ENCODE measurements at places on chromosomes 2 and 18.

DNA sequence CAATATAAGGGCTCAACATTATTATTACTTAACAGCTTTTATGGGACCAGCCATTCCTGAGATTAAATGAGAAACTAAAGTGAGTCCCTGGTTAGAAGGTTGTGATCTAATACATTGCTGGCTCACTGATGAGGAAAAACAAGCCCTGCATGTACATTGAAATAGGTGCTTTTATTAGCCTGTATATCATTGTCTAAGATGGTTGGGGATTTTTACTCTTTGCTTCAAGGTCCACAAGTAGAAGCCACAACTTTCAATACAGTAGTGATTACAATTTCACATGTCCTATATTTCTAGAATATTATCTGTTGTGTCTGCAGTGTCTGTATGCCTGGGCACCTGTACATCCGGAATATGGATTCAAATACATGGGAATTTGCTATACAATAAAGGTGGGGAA lies 104.1 kb upstream of the FZD5 start:
- no peak for DNase-seq

GRCh38 chr2:69297216-69297615 lies 89.8 kb downstream of the GFPT1 start:
- DNase-seq: no peak

DNA sequence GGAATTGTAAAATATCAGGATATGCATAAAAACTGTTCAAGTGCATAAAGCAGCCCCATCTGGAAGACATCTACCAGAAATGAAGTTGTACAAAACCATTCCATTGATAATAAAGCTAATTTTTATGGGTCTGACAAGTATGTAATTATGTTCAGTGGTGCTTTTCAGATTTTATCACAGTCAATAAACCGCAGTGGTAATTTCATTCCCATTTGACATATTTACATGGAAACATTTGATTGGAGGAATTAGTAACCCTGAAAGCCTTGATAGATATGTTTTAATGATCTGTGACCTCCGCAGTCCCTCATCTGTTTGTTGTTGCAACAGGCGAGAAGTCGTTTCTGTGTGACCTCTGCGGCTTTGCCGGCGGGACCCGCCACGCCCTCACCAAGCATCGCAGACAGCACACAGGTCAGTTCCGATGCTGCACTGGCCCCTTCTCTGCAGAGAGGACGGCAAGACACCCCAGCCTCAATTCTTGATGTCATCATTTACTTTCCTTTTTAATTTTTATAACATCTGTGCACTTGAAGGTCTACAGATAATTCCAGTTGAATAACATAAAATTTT lies 283.1 kb downstream of the ZNF407 start:
- DNase-seq: no peak

GRCh38 chr2:18829251-18829902 lies 240.0 kb upstream of the NT5C1B start:
- DNase-seq: no peak

DNA sequence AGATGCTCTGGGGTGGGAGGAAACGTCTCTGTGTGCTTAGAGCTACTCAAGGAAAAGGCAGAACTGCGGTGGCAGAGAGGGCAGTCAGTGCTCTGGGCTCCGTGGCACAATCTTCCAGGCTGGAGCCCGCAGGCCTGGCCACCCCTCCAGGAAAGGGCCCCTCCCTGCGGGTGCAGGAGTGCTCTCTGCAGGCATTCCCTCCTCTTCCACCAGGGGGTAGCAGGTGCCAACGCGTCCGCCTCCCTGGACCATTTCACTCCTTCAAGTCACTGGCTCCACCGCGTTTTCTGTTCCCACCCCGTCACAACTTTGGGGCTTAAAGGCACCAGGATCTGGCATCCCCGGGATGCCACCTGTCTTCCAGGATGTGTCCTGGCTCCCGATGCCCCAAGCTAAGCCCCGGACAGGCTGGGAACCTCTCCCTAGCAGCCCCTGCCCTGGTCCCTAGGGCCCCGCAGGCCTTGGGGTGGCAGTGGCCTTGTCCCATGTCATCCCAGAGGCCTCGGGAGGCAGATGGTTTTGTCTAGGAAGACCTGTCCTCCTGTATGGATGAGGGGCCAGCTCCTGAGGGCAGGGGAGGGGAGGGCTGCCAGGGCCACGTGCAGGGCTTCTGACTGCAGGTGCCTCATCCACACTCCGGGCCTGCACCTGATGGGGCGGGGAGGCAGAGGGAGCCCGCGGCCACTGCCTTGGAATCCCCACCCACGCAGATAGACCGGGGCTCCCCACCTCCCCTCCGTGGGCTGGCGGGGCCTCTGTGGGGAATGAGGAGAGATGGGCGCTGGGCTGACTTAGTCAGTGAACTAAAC lies 26.4 kb downstream of the KCNIP3 start:
- no peak for DNase-seq

- DNase-seq: no peak
These were observed 260.4 kb downstream of the LPIN1 start for GRCh38 chr2:12006850-12007249.

DNA sequence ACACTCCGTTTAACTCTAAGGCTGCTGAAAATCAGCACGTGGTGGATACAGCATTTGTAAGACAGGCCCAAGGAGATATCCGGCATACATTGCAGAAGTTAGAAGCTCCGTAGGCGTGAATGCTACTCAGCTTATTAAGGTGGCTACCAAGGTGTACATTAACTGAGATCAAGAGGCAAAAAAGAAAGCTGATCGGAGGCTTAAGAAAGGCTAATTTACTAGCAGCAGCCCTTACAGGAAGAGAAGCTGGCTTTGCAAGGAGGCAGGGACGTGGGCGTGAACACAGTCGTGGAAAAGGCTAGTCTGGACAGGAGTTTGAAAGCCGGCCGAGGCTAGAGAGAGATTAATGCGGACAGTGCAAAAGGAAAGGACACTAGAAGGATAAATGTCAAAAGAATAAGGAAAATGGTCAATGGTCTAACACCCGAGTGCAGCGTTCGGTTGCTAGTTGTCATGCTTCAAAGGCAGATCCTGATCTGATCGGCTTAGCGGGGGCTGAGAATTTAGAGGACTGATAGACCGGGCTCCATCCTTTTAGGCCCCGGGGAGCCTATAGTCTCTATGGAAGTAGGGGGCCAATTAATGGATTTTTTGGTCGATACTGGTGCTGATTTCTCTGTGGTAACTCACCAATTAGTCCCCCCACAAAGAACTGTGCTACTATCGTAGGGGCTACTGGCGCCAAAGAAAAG lies 45.6 kb upstream of the SELENOI start:
- no peak for DNase-seq

DNA sequence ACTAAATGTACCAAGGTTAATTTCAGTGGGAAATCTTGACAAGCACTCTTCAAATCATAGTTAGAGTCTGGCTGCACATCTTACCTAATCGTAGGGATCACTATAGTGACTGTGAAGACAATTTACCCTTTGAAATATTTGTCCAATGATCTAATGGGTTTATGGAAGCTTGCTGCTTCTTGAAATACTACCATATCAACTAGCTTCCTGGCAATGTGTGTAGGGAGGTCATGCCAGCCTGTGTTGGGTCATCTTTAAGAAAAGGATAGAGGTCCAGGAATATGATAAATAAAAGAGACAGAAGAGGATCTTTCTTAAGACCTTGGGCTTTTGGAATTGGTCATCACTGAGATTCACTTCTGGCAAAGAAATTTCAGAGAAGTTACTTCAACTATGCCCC lies 84.4 kb downstream of the POLE4 start:
- DNase-seq: no peak

DNA sequence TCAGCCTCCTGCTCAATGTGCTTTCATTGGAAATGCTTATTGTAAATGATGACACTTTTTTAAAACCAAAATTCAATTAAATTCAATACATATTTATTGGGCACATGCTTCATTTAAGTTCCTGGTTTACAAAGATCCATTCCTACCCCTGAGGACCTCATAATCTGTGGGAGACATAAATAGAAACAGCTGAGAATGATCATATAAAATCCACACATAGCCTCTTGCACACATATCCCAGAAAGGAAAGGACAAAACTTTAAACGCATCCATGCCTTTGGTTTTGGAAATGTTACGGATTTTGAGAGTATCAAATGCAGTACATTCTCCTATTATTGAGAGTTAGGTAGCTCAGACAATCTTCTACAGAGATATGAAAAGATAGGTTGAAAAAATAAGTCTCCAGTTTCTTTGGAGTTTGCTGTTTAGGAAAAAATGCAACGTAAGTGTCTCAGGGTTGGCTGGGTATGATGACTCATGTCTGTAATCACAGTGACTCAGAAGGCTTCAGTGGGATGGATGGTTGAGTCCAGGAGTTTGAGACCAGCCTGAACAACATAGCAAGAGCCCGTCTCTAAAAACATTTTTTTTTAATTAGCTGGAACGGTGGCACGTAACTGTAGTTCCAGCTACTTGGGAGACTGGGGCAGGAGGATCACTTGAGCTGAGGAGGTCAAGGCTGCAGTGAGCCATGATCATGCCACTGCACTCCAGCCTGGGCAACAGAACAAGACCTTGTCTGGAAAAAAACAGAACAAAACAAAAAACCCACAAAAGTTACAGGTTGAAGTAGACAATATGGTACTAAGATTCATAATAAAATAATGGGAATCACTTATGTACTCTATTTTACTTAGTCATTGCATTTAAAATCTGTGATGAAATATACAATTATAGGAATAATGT lies 3.9 kb upstream of the PRELID3A start:
- no peak for DNase-seq

- no peak for DNase-seq
These were observed 18.4 kb downstream of the ATOH8 start for GRCh38 chr2:85772019-85772745.

DNA sequence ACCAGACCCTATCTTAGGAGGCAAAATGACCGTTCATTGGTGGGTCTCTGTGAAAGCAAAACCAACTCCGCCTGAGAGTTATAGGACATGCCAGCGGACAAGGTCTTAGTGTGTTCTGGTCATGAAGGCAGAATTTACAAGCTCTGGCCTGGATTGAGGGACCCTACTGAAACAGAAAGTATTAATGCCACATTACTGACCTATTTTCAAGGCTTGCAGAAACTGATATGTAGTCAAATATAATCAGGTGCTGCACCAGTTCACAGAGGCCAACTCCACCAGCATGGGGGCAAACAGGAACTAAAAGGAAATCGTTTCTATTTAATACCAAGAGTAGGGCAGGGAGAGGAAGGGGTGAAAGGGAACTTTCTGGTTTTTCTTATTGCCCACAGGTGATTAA lies 19.7 kb downstream of the TYMS start:
- DNase-seq: no peak

DNA sequence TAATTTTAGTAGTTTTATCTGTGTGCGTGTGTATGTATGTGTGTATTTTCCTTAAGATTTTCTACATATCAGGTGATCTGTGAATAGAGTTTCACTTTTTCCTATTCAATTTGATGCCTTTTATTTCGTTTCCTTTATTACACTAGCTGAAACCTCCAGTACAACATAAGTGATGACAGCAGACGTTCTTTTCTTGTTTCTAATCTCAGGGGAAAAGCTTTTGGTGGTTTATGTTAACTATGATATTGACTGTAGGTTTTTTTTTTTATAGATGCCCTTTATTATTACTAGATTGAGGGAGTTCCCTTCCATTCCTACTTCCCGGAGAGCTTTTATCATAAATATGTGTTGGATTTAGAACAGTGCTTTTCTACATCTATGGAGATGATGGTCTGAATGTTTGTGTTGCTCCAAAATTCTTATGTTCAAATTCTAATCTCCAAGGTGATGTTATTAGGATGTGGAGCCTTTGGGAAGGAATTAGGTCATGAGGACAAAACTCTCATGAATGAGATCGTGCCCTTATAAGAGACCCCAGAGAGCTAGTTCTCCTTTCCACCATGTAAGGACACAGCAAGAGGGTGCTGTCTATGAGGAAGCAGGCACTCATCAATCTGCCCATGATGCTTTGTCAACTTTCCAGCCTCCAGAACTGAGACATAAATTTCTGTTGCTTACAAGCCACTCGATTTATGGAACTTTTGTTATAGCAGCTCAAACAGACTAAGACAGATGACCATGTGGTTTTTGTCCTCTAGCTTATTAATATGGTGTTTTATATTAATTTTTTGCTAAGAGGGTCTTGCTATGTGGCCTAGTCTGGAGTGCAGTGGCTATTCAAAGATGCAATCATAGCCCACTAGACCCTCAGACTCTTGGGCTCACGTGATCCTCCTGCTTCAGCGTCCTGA lies 5.9 kb upstream of the RHBDD1 start:
- DNase-seq: no peak

DNA sequence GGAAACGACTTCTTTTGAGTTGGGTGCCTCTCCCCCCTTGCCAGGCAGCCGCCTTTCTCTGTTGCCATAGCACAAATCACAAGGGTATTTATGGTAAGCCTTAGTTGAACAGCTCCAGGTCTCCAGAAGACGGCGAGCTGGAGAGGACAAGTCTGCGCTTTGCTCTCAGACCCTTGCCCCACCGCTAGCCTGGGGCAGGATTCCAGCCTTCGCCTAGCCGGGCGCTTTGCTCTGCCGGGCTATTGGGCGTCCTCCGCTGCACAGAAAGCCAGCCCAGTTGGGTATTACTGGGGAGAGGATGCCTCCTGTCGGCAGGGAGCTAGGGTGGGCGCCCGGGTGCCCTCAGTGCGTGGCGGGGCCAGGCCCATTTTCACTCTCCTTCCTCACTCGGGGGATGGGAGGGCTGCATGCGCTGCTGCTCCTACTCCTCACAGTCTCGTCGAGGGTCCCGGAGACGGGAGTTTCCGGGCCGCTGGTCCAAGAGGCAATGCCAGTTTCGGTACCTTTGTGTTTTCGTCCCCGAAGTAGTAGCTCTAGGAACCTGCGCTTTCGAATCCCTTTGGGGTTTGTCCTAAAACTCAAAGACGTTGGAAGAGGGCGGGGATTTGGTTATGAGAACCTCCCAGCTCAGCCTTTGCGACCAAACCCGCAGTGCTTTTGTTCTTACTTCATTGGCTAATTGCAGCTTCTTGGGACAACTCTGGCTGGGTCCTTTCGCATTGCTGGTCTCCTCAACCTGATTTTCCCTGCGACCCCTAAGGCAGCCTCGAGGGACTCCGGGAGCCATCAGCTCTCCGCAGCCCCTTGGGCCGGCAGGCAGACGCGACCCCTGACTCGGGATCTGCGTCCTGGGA lies 3.6 kb upstream of the DLX2 start:
- DNase-seq: no peak

GRCh38 chr2:174551697-174552096 lies 45.9 kb downstream of the WIPF1 start:
- DNase-seq: no peak

GRCh38 chr2:74908748-74909444 lies 49.5 kb upstream of the POLE4 start:
- no peak for DNase-seq

GRCh38 chr2:240624950-240625621 lies at the start of gene GPR35:
Gene GPR35, plus strand, starts transcription at chr2:240625480. Its CDS starts 4,473 bp downstream, at chr2:240629953.
- DNase-seq: peak; percentile 46

DNA sequence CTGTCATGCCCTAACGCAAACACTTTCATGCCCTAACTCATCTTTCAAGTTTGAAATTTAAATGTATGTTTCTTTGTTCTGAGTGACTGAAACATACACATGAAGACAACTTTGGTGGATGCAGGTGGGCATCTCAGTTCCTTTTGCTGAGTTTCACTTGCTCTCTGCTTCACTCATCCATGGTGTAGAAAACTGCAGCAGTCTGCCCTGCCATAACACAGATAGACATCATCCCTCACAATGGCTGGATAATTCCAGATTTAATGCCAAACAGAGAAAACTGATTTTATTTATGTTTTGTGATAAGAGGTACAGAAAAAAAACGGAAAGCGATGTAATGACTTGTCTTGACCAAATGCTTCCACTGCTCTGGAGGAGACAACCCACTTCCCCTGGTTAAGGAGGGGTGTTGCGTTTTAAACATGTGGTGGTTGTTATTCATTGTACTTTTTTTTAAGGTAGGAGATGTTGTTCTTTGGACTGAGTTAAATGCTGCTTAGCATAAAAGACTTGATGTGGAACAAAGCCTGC lies 70.4 kb downstream of the RHBDD1 start:
- DNase-seq: no peak
